ENCODE measurements at places on chromosomes 7 and 10.

- DNase-seq = no peak
Observed at GRCh38 chr7:994592-995308, 11.8 kb downstream of the CYP2W1 start.

- no peak for DNase-seq
Observed at GRCh38 chr10:14035506-14035905, 295.2 kb downstream of the FRMD4A start.

DNA sequence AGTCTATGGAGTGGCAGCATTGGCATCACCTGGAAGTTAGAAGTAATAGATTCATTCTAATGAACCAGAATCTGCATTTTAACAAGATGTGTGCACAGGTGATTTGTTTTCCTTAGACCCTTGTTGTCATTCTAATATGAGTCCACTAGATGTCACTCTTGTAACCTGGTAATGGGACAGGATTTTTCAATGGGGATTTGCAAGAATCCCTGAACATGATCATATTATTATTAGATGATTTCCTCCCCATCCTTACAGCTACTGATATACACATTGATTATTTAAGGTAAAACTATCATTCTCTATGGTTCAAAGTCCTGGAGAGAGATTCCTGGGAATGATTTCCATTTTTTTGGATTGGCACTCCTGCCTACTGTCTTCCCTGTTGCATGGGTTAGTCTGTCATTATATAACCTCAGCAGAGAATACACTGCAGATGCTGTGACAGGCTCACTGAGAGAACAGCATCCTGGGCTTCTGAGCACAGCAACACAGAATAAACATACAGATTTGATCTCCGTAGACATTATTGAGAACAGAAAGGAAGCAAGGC, 194.9 kb downstream of the SUGCT start:
- DNase-seq = no peak

- DNase-seq = no peak
Observed at GRCh38 chr10:35274498-35275060, 61.7 kb upstream of the CCNY start.

- no peak for DNase-seq
Observed at GRCh38 chr10:117830787-117831212, 215.9 kb downstream of the RAB11FIP2 start.

DNA sequence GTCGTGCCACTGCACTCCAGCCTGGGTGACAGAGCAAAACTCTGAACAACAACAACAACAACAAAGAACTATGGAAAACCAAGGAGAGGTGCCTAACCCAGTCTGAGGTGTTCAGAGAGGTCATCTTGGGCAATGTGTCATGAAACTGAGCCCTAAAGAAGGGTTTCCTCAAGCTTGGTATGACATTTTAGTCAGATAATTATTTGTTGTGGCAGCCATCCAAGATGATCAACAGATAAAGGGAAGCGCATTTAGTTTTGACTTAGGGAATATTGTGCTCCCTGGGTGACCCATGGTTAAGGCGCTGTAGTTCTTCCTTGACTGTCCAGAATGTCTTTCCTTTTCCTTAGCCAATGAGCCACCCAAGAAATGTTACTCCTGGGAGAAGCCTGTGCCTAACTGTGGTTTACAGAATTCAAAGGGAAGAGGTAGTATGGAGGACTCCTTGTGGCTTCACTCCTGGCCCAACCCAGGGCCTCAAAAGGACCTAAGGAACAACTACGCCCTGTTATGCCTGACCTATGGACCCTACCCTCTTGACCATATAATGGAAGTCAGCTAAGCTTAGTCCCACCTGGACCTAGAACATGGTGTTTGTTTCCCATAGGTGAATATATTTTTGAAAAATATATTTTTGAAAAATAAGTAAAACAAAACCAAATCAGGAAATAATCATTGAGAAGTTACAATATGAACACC, 42.4 kb downstream of the TPST1 start:
- DNase-seq = no peak

- DNase-seq = no peak
Observed at GRCh38 chr7:36663481-36663880, 60.8 kb downstream of the AOAH start.

DNA sequence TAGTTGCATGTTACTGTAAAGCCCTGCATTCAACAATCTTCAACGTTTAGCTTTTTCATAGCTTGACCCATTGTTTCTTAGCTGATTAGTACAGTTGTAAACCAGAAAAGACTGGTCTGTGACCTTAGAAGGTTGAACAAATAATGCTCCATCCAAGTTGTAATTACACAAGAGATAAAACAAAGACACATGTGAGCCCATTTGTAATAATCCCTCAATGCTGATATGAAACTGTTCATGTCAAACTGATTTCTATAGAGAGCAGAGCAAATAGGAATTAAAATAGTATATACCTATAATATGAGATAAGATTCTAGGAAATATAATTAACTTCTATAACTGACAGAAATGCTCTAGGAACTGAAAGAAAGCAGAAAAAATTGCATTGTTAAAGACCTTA, 94.7 kb upstream of the SLC25A13 start:
- DNase-seq = no peak

GRCh38 chr7:28362812-28363211, 49.5 kb upstream of the CREB5 start:
- no peak for DNase-seq

GRCh38 chr7:102066476-102066875, 220.2 kb upstream of the SH2B2 start:
- DNase-seq = no peak

All from activated CD8-positive, alpha-beta memory T cell treated with anti-CD3 and anti-CD28 coated beads for 1 hour (primary cell).